Fibroblast of skin of left biceps (primary cell): ENCODE measurements at places on chromosomes 4 and X.

- DNase-seq, result no peak
These were observed 38.5 kb upstream of the PROM1 start for GRCh38 chr4:16122308-16122711.

GRCh38 chr4:70158576-70158975 is 4.5 kb downstream of the PRR27 start:
- no peak for DNase-seq

DNA sequence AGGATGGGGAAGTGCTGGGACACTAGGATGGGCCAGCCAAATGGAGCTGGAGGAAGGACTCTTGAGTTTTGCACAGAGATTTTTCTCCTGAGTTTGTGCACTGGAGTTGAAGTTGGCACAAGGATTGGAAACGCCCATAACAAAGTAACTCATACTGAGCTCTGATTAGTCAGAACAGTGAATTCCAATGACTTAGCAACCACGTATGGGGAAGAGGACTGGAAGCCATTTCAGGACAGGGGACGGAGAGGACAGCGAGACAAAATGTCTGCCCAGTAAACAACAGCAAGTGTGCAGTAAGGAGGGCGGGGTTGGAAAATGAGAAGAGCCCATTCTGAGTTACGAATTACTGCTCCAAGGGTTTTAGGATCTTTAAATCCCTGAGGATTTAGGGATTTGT is 5.9 kb downstream of the RIPPLY1 start:
- no peak for DNase-seq

DNA sequence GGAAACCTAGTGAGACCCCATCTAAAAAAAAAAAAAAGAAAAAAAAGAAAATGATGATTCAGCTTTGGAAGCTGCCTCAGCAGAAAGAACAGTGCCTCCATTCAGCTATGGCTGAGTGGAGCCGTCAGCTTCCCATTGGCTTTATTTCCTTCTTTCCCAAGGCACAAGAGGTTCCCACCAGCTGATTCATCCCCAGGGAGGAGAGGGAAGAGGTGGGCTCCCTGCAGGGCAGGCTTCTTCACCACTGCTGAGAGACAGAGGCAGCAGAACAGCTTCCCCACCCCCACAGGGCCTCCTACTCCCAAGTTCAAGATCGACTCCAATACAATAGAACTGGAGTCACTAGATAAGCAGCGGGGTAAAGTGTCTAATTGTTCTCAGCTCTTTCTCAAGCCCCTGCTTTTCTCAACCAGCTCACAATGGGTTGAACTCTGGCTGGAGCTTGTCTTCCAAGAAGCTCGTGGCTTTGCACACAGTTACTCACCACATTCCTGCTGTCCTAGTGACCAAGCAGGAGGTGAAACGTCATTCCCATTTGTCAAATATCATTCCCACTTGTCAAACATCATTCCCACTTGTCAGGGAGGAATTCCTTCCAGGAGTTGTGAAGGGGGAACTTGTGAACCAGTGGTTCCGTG is 47.8 kb downstream of the FHDC1 start:
- peak; percentile 23 for DNase-seq

DNA sequence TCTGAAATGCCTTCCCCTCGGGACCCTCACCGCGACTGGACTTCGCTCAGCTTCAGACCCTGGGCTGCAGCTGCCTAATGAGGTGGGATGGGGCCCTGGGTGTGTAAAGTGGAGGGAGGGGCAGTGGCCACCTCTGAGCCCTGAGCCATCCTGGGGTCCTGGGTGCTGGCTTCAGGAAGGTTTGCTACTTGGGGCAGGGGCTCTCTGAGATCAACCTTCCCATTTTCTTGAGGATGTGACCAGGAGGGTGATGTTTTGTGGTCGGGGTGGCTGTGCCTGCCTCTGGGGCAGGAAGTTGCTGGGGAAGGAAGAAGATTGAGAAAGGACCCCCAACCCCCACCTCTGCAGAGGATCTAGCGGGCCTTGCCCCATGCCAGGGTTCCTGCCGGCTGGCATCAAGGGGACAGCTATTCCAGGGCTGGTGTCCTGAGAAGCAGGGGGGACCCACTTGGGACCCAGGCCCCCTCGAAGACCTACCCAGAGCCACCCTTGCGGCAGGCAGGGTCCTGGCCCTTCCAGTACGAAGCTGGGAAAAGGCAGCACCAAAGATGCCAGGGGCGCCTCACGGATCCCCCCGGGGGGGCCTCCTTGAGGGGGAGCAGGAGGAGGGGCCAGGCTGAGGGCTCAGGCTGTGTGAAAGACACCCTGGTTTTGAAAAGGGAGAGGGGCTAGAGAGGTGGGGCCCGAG is 6.5 kb downstream of the SH3BP2 start:
- no peak for DNase-seq

DNA sequence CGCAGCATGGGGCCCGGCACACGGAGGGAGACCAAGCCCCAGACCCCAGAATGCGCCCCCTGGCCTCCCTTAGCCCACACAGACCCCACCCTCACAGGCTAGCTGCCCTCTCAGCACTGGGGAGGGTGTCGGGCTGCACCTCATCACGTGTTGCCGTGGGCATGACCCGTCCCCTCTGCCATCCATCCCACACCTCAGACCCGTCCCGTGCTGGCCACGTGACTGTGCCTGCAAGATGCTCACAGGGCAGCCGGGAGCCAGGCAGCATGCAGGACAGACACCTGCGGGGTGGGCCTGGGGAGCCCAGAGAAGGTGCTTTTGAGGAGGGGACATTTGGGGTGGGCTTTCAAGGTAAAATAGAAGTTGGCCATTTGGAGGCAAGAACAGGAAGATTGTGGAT is 4.8 kb downstream of the MSANTD1 start:
- DNase-seq, result no peak

DNA sequence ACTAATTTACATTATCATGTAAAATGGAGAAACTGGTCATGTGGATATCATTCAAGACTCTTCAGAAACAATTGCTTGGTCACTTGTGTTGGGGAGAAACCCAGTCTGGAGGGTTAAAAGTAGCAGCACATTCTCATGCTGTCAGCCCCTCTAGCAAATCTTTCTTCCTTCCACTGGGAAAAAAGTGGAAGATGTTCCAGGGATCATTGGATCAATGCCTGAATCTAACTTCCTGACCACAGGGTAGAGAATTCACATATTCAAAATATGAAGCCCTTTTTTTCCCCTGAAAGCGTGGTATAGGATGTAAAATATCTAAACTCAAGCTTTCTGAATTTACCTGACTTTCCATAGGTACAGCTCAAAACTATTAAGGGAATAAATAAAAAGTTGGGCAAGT is 98.0 kb downstream of the CXCL13 start:
- DNase-seq, result no peak

GRCh38 chrX:130789793-130790192 is 113.2 kb downstream of the ENOX2 start:
- DNase-seq, result no peak

DNA sequence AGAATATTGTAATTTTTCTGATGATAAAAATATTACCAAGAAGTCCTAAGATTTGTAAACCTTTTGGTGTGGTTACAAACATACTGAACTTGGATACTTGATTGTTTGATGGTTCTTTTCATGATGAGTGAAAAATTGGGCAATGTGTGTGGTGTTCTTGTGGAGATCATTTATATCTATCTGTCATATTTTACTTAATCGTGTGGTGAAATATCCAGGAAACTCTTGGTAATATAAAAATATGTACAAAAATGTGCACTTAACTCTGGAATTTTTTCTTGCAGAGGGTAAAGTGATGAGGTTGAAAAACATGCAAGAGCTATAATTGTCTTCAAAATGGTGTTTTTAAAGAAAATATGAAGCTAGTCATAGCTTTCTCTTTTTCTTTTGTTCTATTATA is 2.8 kb downstream of the DCUN1D4 start:
- no peak for DNase-seq

- DNase-seq, result no peak
These were observed 205.4 kb upstream of the GNPDA2 start for GRCh38 chr4:44931720-44932119.

GRCh38 chr4:176300036-176300435 is 19.7 kb upstream of the SPCS3 start:
- no peak for DNase-seq

DNA sequence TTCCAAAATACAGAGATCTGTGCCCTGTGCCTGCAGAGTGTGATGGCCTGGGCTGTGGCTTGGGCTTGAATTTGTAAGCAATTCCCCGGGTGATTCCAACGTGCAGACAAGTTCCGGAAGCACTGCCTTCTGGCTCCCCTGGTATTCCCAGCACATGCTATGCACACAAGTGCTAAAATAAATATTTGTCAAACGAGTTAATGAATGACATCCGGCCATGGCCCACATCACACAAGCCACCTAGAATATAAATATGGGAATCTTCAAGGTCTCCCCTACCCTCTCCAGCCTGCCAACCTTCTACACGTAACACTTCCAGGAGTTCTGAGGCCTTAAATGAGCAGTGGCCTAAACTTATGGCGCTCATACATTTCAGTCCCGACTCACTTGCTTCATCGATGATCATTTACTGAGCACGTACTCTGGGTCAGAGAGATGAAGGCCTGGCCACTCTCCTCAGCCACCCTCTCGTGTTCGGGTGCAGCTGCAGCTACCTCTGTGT is 21.3 kb downstream of the DCTD start:
- DNase-seq, result no peak

GRCh38 chrX:138917781-138918180 is 206.3 kb upstream of the FGF13 start:
- DNase-seq, result peak; percentile 43

- DNase-seq, result peak; percentile 12
These were observed 53.8 kb downstream of the ZFYVE28 start for GRCh38 chr4:2364654-2365053.

DNA sequence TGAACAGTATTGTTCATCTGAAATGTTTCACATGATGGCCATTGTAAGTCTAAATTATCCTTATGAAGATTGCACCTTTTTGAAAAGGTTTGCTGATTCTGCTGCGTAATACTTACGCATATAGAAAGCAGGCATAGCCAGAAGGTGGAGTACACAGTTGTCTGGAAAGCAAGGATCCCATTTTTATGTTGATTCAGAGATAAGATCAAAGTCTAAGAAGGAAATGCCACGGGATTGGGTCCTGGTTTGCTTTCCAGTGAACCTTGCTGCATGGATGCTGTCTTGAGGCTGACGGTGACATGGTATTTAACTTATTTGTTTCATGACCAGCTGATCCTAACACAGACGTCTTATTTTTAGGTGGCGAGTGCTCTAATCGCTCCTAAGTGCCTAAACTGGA is 15.5 kb downstream of the MAGEA9B start:
- DNase-seq, result no peak

DNA sequence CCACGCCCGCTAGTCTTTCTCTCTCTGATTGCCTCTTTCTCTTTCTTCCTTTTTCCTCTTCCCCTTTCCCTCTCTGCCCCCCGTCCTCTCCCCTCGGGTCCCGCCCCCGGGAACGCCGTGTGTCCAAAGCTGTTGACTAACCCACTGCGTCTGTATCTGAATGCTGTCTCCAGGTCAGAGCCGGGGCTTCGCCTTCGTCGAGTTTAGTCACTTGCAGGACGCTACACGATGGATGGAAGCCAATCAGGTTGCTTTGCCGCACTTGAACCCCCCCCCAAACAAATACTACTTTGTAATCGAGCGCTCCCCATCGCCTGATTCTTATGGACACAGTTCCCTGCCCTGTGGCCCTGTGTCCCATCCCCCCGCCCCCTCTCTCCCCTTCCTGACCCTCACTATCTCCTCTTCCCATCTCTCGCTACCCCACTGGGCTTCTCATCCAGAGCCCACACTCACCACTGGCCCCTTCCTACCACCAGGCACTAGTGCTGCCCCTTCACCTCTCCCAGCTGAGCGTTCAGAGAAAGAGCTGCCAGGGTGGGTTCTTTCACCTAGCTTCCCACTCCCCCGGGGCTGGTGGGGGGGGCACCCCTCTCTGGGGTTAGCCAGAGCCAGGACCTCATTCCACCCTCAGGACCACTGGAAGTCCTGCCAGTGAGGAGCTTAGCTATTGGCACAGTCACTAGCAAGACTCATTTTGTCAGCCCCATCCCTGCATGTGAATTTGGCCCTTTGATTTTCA is 18.6 kb upstream of the UBA1 start:
- DNase-seq, result no peak

DNA sequence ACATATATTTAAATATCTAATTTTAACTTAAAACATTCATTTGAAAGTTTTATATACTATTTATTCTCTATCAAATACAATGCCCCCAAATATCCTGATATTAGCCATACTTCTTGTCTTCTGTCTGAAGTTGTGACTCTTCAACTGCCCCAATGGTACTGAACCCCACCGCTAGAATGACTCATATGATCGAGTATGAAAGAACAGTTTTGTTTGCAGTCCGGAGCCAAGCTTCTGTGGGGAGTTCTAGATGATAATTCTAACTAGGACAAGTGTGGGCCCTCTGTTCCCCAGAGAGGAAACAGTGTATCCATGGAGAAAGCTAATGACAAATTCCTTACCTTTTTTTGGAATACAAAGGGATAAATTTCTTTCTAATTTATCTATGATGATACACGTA is 24.7 kb upstream of the CT47A1 start:
- DNase-seq, result no peak

DNA sequence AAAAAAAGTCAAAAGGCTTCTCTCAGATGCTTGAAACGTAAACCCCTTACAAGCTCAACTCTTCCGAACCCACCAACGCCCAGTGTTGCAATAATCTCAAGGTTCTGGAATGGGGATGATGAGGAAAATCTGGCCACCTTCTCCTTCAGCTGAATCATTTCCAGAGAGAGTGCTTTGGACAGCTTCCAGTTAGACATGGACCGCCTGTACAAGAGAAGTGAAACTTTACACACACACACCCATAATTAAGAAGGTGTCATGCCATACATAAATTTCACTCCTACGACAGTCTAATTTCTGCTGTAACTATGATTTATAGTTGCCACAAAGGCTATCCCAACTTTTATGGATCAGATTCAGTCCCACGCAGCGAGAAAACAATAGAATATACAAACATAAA is 72.3 kb downstream of the PRKG2 start:
- DNase-seq, result peak; percentile 61

GRCh38 chr4:85837439-85837733 is 362.4 kb downstream of the ARHGAP24 start:
- no peak for DNase-seq

DNA sequence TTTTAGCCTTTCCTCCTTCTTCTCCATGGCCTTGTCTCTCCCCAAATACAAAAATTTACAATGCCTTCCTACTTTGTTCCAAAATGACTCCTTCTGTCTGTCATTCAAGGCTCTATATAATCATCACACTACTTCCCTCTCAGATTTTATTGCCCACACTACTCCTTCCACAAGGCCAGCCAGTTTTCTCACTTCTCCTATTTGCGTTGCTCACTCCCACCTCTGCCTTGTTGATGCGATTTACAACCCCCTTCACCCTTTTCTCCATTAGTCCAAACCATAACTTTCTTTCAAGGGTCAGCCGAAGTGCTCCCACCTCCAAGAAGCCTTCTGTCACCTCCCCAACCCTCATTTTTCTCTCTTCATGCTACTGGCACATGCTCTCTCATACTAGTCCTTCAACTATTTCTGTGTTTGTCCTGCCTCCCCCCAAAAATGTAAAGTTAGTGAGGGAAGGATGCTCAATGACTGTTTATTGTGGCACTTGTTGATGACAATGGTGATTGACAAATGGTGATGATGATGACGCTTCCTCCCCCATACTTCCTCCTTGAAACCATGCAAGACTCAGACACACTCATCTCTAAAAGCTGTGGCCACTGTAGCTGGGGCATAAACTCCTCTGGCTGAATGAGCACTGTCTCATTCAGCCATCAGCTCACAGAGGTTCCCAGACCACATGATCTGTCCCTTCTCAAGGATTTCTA is 2.7 kb upstream of the XKRX start:
- DNase-seq, result no peak
